ENCODE measurements at places on chromosomes 7 and 10.

GRCh38 chr7:42064534-42064933, 172.5 kb downstream of the GLI3 start:
- DNase-seq = no peak

GRCh38 chr10:62907470-62908212, 91.5 kb upstream of the EGR2 start:
- DNase-seq = no peak

GRCh38 chr10:26173837-26174236, 42.7 kb upstream of the GAD2 start:
- DNase-seq = no peak

- DNase-seq = no peak
Measured at GRCh38 chr10:70587045-70587658, 15.4 kb downstream of the PRF1 start.

DNA sequence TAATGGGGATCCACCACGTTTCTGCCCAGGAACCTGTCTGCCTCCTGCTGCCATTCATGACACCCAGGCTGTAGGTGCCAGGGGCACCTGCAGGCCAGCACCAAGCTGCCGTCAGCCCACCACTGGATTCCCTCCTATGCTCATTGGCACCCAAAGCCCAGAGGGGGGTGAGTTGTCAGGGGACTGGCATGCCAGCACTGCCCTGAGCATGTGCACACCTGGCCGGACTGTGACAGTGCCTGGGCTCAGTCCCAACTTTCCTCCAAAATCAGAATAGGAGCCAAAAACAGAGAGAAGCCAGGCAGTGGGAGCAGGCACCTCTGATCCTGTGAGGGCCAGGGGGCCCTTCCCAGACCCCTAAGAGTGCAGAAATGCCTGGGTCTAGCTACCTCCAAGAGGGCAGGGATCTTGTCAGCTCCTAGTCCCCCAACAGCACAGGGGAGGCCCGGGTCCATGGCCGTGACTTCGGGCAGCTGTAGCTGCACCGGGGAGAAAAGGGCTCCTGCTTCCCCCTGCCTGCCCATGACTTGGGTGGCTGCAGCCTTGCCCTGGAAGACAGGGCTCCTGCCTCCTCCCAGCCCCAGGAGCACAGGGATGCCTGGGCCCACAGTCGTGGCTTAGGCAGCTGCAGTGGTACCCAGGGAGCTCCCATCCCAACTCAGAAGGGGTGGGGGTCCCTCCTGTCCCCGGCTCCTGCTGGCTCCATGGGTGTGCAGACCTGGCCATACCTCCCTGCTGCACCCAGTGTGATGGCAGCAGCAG, 249.8 kb upstream of the DKK1 start:
- DNase-seq = no peak

GRCh38 chr7:131244259-131244852, 83.3 kb upstream of the MKLN1 start:
- peak; percentile 26 for DNase-seq

- DNase-seq = no peak
Measured at GRCh38 chr7:83366629-83367028, 203.9 kb upstream of the PCLO start.

DNA sequence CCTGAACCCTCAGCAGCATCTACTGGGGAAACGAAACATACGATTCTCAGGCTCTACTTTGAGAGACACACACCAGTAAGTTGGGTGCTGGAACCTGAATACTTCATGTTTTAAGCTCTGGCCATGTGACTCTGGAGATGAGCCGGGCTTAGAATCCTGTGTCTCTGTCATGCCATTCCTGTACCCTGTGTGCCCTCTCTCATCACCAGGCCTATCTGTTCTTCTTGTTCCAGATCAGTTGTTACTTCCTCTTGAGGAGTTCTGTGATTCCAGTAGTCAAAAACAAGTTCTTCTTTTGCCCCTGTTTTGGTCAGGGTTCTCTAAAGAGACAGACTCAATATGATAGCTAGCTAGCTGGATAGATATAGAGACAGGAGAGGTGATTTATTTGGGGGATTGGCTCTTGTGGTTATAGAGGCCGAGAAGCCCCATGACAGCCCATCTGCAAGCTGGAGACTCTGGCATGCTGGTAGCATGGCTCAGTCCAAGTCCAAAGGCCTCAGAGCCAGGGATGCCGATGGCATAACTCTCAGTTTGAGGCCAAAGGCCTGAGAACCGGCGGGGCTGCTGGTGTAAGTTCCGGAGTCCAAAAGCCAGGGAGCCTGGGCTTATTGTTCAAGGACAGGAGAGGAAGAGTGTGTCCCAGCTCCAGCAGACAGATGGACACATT, 54.3 kb downstream of the CHN2 start:
- DNase-seq = peak; percentile 70

Measured in inflammatory macrophage (primary cell).